ENCODE measurements at places on chromosomes 3 and 15.
A peak's percentile ranks its signal among the peaks of the same experiment; 100 is the strongest.

DNA sequence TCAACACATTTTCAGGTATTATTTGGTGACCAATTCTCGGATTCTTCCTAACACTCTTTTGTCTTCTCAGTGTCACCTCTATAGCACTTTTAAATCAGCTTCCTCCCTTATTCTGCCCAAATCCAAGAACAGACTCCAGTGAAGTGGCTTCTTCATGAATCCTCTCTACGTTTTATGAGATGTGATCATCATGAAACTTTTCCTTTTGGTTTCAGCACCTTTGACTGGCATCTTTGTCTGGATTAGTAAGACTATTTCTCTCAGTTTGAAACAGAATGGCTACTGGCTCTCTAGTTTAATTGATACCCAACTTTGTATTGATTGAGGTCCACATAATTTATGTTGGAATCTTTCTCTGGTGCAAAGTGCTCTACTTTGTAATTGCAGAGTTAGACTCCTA is 45.6 kb downstream of the CMC1 start:
- no peak for DNase-seq

- peak; percentile 77 for DNase-seq
These were observed 103.9 kb downstream of the TMEM266 start for GRCh38 chr15:76163457-76164295.

- no peak for DNase-seq
These were observed 59.7 kb downstream of the SEMA3G start for GRCh38 chr3:52385157-52385556.

DNA sequence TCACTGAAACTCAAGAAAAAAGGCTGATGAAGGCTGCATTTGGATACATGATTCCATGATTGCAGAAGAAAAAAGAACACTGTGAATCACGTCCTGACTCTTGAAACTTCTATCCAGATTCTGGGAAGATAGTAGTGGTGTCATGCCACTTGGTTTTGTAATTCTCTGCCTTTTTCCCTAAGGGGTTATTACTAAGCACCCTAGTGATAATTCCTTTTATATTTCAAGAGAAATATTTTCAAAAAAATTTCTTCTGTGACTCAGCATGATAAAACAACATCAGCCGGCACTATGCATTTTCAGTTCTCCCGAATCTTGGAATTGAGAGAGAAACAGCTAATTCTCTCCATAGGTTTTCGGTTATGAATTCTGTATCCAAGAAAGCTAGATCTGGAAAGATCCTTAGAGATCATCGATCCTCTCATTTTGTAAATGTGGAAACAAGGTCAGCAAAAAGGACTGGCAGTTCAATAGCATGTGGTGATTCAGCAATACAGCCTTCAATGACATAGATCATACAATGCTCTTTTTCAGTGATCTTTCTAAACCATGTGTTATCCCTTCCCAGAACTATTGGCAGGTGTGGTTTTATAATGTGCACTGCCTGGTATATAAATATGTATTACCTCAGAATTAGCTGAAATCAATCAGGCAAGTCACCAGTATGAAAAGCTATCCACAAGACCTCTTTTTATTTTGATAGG is 42.6 kb upstream of the TP63 start:
- no peak for DNase-seq

DNA sequence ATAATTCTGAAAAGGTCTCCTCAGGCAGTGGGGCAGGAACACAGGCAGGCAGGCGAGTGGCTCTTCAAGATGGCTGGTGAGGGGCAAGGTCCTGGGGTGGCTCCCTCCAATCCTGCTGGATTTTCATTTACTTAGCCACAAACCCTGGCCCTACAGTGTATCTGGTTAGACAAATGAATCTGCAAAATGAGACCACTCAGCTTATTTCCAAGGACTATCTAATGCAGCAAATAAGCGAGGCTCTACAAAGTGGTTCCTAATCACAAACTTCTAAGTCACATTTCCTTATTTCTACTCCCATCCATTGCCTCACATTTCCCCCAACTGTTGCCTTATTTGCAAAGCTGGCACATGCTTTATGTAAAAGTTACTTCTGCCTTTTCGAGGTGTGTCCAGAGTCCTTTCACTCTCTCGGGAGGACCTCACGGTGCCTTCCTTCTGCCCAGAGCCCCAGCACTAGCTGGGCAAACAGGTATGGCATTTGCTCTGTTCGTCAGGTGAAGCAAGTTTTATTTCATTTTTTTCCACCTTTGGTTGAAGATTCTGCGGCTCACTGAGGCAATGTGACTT is 40.5 kb downstream of the CCDC12 start:
- DNase-seq: no peak

- no peak for DNase-seq
These were observed 32.8 kb upstream of the RASA2 start for GRCh38 chr3:141454054-141454453.

DNA sequence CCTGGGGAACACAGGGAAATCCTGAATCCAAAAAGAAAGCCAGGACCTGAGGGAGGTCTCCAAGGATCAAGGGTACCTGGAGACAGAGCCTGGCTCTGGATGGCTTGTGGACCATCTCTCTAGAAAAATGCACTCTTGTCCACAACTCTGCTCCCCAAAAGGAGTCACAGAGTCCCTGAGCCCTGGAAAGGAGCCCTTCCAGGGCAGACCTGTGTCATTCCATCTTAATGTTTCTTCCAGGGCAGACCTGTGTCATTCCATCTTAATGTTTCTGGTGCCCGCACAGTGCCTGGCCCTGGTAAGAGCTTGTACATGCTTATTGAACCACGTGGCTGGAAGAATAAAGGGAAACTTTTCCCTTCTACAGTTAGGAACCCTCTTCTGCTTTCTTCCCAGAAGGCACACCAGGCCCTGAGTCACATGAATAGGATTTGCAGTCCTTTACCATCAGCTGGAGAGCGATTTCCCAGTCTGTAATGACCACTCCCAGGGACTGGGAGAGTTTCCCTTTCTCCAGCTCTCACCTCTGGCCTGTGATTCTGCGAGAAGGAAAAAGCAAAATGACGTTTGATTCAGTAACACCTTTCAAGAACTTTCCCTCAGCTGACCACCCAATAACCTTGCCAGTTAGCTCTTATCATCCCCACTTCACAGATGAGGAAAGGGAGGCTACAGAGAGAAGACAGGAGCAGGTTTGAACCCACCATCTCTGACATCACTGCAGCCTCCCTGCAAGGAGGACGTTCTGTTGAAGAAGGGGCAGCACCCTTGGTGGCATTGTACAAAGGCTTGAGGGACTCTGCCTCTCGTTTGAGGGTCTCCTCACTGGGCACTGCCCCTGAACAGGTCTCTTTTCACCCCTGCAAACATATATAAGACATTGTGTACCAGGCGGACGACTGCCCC is 35.8 kb upstream of the SLCO2A1 start:
- no peak for DNase-seq

GRCh38 chr3:58012302-58012701 is 4.1 kb downstream of the FLNB start:
- DNase-seq: no peak
